GM19239 (cell line): ENCODE measurements at places on chromosomes 1 and 21.

DNA sequence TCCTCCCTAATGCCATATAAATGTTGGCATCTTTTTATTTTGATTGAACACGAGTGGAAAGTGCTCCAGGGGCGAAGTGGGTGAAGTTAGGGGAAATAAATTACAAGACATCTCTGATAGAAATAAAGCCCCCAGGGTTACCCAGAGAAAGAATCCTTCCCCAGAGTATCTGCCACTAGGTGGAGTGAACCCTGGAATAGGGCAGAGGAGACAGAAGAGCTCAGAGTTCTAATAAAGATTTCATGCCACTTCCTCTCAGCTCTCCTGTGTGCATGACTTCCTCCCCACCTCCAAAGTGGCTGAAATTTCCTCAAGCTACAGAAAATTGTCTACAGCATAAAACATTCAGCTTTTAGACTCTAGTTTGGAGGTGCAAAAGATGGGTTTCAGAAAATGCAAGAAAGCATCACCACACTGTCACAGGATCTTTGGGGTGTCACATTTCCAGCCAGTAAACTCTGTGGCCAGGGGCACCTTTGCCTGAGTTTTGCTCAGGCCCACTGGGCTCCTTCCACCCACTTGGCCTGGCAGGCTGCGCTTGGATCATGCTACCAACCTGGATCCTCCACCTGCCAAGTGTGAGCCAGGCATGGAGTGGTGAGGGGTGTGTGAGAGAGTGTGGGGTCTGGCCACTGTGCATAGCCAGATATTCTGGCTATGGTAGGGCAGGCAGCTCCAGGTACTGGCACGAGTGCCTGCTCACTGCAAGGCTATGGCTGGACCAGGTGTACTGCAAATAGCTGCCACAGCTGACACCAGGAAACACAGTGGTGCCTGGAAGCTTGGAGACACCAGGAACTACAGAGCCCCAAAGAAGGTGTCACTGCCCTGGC is 208.8 kb upstream of the USP25 start:
- no peak for DNase-seq

GRCh38 chr21:29168891-29169315 is 38.5 kb downstream of the MAP3K7CL start:
- no peak for DNase-seq

GRCh38 chr1:200184196-200184595 is 156.7 kb downstream of the NR5A2 start:
- no peak for DNase-seq

DNA sequence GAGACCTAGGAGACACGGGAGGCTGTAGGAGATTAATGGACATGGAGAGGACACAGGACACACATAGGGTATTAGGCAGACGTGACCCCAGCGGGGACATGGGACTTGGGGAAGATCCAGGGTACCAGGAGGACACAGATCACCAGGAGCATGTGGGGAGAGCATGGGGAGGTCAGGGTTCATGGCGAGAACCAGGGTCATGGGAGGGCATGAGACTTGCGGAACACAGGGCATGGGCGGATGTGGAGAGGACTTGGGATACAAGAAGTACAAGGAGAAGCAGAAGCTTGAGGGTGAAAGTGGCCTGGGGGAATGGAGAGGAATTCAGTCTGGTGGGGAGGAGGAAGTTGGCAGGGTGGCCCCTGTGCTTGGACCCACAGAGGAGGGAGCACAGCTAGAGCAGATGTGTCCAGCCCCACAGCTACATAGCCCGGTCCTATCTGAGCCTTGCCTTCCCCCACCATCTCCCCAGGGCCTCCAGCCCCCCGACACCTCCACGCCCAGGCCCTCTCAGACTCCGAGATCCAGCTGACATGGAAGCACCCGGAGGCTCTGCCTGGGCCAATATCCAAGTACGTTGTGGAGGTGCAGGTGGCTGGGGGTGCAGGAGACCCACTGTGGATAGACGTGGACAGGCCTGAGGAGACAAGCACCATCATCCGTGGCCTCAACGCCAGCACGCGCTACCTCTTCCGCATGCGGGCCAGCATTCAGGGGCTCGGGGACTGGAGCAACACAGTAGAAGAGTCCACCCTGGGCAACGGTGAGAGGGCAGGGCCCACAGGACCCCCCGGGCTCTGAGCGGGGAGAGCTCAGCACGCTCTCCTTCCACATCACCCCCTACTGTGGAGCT is 12.1 kb downstream of the TIE1 start:
- DNase-seq: no peak
